ENCODE measurements at places on chromosomes 3 and 15.

GRCh38 chr3:65808407-65808806, 230.3 kb downstream of the MAGI1 start:
- DNase-seq = no peak

DNA sequence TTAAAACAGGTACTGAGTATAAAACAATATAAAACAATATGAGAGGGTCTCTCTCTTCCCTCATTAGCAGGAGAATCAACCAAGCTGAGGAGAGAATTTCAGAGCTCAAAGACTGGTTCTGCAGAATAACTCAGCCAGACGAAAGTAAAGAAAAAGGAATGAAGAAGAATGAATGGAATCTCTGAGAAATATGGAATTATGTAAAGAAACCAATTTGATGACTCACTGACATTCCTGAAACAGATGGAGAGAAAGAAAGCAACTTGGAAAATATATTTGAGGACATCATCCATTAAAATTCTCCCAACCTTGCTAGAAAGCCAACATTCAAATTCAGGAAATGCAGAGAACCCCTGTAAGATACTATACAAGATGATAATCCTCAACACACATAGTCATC, 630.9 kb downstream of the PYDC2 start:
- no peak for DNase-seq

DNA sequence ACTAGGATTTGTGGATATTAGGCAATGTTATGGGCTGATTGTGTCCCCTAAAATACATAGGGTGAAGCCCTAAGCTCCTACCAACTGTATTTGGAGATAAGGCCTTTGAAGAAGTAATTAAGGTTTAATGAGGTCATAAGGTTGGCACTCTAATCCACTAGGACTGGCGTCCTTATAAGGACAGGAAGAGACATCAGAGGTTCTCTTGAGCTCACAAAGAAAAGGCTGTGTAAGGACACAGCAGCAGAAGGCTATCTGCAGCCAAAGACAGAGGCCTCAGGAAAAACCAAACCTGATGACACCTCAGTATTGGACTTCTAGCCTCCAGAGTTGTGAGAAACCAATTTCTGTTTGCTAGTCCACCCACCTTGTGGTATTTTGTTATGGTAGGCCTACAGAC, 416.7 kb downstream of the ZBTB20 start:
- no peak for DNase-seq

- no peak for DNase-seq
Measured at GRCh38 chr3:171429635-171430034, 30.6 kb downstream of the TNIK start.

DNA sequence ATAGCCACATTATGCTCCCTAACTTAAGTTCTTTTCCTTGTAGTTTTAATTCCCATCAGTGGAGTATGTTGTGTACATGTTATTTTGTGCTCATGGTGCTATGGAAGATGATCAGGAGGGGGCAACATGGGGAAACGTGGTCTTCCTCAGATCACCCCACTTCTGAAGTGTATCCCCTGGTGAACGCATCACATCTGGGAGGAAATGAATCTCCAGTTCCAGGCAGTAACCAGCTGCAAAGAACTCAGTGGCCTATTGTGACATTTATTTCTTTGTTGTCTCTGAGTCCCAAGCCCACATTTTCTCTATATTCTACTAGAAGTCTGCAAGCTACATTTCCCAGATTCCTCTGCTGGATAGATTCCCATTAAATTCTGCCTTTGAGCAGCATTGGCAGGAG, 217.0 kb downstream of the SATB1 start:
- no peak for DNase-seq

All from stimulated activated CD4-positive, alpha-beta T cell treated with anti-CD3 and anti-CD28 coated beads, TNF-alpha, amount 100 ng/mL, for 24 hours (primary cell).